Activated naive CD8-positive, alpha-beta T cell treated with anti-CD3 and anti-CD28 coated beads, Interleukin-2, amount 50 U/mL, for 24 hours (primary cell): ENCODE measurements at places on chromosomes 7 and 10.

GRCh38 chr10:128625926-128626325, 499.7 kb upstream of the MKI67 start:
- no peak for DNase-seq

- no peak for DNase-seq
Measured at GRCh38 chr10:102444851-102445250, 6.5 kb downstream of the C10orf95 start.

- no peak for DNase-seq
Measured at GRCh38 chr7:50268223-50268622, 36.3 kb upstream of the IKZF1 start.

DNA sequence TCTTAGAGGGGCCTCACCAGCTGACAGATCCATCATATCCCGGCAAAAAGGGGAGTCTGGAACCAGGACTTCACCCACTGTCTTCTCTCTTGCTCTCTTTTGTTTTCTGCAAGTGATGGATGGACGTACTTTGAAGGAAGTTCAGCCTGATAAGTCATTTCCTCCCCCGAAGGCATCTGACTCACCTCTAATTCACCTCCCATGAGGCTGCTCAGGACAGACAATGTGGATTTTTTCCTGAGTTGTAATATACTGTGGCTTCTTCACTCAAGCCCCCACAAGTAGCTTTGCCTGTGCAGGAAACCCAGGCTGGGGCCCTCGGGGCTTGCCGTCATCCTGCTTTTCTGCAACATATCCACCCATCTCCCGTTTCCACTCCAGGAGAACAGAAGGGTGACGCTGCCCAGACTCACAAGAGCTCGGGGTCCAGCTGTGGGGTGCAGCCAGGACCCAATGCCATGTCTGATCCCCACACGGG, 70.4 kb downstream of the ASB13 start:
- DNase-seq, result no peak

GRCh38 chr10:58201704-58202103, 66.0 kb downstream of the IPMK start:
- DNase-seq, result no peak

GRCh38 chr10:122911889-122912484, 1.6 kb downstream of the FAM24A start:
- DNase-seq, result peak; percentile 65

GRCh38 chr10:122328676-122329075, 45.8 kb upstream of the PLEKHA1 start:
- no peak for DNase-seq

DNA sequence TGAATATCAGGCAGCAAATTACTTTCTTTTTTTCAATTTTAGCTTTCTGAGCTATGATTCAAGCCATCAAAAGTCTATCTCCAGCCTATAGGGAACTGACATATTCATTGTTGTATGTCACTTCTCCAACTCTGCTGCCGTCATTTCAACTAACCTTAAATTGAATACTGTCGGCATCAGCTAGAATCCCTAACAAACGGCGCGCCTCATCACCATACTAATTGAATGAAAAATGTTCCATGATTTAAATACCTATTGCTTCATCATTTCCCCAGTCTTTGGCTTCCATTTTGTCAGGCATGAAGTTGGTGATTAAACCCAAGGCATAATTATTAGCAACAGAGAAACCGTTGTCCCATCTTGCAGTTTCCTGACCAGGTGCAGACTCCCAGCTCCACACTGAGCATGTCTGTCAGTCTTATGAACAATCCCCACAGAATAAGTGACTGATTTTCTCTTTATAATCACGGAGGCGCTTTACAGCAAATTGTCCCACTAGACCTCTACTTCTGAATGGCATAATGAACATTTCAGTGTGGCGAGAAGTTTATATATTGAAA, 83.5 kb upstream of the NPY start:
- no peak for DNase-seq

GRCh38 chr10:69684981-69685353, 54.9 kb downstream of the FAM241B start:
- DNase-seq, result no peak

DNA sequence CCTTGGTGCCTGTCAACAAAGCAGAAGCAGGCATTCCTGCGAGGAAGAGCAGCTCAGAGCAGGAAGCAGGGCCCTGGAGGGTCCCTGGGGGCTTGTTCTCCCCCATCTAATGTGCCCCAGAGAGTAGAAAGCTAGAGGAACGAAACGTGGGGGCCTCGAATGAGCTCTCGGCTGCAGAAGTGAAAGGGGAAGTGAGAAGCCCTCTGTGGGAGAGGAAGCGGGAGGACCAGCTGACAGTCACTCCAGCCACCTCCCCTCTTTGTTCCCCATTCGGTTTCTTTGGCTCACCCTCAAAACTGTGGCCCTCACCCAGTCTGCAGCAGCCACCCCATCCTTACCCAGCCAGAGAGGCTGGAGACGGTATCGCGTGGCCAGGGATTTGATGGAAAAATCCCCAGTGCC, 25.0 kb downstream of the C10orf105 start:
- DNase-seq, result peak; percentile 45

GRCh38 chr7:81256991-81257390, 338.1 kb upstream of the SEMA3C start:
- no peak for DNase-seq

- DNase-seq, result no peak
Measured at GRCh38 chr7:78900806-78901205, 552.7 kb downstream of the MAGI2 start.

GRCh38 chr10:11260170-11260569, 242.5 kb downstream of the CELF2 start:
- no peak for DNase-seq

GRCh38 chr7:7816084-7816483, 97.7 kb upstream of the RPA3 start:
- no peak for DNase-seq

DNA sequence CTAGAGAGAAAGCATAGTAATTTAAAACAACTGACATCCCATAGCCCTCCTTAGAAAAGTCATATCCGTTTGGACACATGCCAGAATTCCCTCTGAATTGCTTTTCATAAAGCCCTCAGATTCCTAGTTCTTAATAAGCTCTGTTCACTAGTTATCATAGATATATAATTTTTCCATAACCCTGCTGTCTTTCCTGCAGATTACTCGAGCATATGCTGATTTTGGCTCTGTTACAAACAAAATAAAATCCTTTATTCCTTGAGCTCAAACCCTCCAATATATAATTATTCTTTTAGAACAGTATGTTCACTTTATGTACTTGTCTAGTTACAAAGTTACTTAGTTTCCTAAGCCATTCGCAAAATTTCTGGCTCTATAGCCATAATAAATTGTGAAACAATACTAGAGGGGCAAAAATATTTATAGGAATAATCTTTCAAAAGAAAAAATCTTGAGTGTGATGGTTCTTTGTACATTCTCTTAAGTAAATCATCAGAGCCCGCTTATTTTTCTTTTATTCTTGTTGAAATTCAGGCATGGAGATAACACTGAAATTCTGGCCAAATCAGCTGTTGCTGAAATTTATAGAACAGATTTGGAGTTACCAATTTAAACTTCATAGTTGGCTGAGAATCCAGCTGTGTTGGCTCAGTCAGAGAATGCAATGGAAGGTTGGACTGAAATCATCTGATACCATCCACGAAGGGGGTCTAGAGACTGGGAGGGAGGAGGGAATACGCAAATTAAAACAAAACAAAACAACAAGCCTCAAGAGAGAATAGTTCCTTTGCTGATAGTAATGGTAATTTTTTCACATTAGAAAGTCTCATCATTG, 146.1 kb upstream of the TMEM196 start:
- no peak for DNase-seq

- no peak for DNase-seq
Measured at GRCh38 chr10:11838298-11838852, 15.2 kb downstream of the PROSER2 start.

- no peak for DNase-seq
Measured at GRCh38 chr10:96998329-96998888, 166.3 kb downstream of the LCOR start.

DNA sequence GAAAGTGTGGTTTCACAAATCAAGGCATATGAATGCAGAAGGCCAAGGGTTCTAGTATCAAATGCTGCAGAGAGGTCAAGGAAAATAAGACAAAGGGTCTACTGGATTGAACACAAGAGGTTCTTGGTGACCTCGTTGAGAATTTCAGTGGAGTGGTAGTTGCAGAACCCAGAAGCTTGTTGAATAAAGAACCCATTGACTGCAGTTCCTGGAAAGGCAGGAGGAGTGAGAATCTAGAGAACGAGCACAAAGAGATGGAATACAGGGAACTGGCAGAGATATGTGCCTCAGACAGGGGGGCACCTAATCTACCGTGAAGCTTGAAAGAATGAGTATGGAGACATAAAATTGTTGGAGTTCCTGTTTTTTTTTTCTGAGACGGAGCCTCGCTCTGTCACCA, 3.5 kb upstream of the SEPTIN7 start:
- DNase-seq, result no peak

GRCh38 chr7:140192620-140193019, 15.8 kb upstream of the KDM7A start:
- no peak for DNase-seq

DNA sequence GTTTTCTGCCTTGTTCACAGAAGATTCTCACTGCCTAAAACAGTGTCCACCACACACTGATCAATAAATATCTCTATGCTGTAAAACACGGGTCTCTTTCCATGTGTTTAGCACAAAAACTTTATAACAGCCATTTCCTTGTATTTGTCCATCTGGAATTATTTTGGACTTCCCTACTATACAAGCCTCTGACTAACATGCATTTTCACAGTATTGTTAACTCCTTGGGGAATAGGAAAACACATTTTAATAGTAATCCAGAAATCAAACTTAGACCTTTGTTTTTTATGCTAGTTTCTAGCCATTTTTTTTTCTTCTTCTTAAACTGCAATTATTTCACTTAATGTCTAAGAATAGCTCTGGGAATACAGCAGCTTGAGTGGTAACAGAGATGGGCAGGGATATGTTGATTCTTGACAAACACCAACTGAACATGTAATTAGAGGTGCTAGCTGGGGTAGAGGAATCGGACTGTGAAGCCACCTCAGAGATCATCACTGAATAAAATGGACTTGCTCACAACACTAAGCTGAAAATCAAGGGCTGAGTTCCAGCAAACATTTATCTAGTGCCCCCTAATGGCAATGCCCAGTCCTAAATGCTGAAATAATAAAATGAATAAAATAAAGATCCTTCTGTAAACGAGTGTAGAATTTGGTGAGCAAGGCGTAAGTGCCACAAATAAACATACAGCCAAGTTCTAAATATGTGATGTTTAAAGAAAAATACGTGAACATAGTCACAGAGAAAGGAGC, 593.1 kb downstream of the SORCS1 start:
- DNase-seq, result no peak

DNA sequence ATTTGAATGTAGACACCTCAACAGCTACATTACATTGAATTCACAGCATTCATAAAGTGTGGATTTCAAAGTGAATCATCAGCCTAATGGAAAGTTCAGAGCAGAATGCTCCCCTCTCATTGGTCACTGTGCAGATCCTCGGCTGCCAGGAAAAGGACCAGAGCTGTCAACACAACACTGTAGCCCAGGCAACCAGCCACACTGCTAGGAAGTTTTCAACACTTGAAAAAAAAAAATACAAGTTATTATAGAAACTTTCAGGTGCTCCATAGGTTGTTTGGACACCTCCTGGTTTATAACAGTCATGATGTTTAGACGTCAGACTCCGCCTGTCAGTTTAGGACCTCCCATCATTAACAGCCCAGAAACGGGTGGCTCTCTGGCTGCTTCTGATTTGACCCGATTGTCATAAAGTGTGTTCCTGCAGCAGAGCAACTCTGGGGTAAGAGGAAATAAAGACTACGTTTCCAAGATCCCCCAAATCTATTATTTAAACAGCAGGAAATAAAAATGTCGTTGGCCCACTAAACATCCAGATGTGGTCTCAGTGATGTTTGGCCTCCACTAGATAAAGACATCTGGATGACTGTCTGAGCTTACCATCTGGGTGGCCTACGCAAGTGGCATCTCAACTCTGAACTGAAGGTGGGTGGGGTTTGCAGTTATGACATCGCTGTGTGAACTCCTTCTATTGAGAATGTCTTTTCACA, 117.4 kb downstream of the CABCOCO1 start:
- DNase-seq, result peak; percentile 25

GRCh38 chr7:71272509-71273490, 140.9 kb downstream of the GALNT17 start:
- DNase-seq, result no peak

- no peak for DNase-seq
Measured at GRCh38 chr7:51471981-51472296, 155.3 kb upstream of the COBL start.

DNA sequence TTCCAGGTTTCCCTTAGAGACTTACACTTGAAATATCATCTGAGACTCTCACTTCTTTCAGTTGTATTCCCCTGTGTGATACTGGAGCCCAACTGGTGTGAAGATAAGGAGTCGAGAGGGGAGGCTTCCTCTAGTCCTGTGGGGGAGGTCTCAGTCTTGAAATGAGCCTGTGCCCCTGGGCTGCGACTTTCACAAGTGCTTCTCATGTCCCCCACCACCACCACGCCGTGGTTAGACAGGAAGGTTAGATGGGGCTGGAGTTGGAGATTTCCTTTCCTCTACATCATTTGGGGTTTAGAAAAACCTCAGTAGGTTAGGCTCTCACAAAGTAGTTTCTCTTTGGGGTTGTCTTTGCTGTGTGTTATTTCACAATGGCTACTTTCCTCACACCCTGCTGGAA, 25.6 kb upstream of the MKX start:
- DNase-seq, result peak; percentile 43

DNA sequence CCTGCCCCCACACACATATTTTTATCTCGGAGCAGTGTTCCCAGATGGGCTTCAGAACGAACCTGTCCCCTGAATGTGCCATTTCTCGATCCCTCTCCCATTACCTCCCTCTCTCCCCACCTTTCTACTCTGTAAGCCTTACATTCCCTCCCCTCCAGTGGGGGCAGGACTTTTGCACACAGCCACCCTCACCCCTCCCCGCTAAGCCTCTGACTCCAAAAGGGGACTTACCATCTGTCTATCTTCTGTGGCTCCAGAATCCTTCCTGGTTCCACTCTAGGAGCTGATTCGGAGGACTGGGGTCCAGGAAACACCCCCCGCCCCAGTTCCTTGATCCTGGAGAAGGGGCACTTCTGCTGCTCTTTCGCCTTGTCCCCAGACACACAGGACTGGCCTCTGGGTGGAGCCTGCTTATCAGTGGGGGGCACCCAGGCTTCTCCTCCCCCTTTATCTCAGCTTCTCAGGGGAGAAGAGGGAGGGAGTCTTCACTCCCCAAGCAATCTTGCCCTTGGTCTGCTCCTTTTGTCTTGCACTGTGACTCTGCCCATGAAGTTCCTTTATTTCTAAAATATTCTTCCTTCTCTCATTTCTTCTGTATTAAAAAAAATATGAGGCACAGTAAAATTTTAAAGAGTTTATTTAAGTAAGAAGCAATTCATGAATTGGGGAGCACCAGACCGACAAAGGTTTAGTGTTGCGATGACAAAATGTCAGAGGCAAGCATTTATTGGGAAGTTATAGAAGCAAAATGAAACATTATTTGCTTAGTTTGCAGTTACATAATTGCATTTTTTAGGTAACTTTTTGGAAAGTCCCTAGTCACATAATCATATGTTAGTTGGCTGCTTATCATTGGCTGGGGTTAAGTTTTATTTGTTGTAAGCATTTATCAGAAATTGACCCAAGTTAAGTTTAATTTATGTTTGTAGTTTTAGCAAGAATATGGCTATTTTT, at the start of gene KEL:
Gene KEL, minus strand, starts transcription at position 391 of the 954 bp plus-strand sequence. Its CDS starts 157 bp downstream, at position 234.
- DNase-seq, result no peak

- no peak for DNase-seq
Measured at GRCh38 chr10:126639084-126639483, 31.4 kb downstream of the C10orf90 start.

- DNase-seq, result no peak
Measured at GRCh38 chr10:1153805-1154351, 97.7 kb downstream of the WDR37 start.

- DNase-seq, result no peak
Measured at GRCh38 chr10:102770792-102771191, 27.0 kb downstream of the WBP1L start.

GRCh38 chr10:47060993-47061500, 149.8 kb downstream of the PTPN20 start:
- DNase-seq, result no peak
